Cardiac fibroblast (primary cell): ENCODE measurements at places on chromosomes 2 and 18.

GRCh38 chr2:97806738-97807618 is 93.6 kb downstream of the ZAP70 start:
- peak; percentile 80 for DNase-seq

DNA sequence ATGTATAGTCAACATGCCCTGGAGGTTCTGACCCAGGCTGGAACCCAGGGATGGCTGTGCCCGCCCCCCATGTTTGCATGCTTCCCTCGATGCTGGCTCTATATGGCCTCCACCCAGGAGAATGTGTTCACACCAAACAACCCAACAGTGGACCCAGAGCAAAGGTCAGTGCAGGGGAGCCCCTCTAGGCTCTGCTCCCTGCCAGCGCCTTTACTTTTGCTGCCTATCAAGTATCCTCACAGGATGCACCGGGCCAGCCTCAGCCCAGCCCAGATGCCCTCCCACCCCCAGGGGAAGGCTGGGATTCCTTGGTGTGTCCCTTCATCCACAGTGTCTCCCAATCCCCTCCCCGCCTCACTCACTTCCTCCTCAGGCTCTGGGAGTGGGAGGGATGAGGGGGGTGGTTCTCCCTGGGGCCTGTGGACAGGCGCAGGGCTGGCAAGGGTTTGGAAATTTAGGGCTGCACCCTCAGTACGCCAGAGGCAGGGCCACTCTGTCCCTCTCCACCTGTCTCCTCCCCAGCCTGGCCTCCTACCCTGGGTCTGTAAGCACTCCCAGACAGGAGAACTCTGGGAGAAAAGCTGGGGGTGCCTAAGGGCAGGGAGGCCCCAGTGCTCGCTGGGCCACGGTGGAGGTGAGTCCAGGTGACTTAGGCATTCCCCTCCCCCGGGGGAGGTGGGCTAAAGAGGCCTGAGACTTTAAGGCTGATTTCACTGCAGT is 2.3 kb downstream of the ATP6V1B1 start:
- DNase-seq = no peak

- DNase-seq = no peak
Observed at GRCh38 chr2:206054952-206055351, 31.0 kb downstream of the INO80D start.

DNA sequence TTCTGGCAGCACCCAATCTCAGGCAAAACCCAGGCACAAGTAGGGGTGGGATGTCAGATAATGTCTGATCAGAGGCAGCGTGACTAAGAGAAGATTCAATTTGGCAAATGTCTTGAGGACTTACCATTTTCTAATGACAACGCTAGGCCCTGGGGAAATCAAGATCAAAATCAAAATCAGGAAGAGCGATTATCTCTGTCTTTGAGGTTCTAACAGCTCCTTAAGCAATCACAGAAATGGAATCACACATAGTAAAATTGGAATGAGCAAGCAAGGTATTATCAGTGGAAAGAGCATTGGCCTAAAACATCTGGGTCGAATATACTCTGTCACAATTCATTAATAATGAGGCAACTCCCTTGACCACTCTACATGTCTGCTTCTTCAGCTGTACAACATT is 8.6 kb upstream of the SERPINB2 start:
- DNase-seq = no peak

- no peak for DNase-seq
Observed at GRCh38 chr2:196914867-196915460, 11.5 kb downstream of the PGAP1 start.

DNA sequence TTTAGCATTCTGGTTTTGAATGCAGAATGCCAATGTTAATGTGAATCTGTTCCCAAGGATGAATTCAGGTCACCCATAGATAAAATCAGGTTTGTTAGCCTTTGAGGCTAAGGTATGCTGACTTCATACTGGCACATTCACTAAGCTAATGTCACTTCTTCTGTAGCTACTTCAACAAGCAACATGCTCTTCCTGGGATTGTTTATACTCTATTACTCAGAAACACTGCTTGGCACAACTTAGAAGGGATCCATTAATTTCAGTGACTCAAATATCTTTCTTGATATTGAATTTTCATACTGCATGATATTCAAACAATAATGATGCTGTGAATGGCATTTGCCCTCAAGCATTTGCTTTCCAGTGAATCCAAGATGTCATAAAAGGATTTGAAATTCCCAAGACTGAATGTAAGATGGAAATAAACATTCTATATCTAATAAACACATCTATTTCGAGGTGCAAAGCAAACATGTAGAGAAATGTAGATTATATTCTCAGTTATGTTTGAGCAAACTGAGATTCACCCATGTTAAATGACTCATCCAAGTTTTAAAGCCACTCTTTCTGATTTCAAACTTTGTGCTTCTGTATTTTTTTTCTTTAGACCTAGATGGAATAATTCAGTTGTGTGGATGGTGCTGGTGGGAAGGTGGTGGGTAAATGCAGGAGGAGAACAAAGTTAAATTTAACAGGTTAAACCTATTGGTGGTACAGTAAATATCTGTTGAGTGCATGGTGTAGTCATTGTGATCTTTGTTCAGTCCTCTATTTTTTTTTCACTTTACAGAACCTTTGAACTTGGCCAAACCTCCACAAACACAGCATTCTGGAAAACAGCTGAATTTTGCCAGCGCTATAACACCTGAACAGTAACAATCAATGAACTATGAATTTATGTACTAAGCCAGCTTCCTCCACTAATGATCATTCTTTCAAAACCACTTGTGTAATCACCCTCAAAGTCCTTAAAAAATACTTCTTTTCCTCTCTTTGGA is 162.1 kb upstream of the XIRP2 start:
- DNase-seq = no peak

DNA sequence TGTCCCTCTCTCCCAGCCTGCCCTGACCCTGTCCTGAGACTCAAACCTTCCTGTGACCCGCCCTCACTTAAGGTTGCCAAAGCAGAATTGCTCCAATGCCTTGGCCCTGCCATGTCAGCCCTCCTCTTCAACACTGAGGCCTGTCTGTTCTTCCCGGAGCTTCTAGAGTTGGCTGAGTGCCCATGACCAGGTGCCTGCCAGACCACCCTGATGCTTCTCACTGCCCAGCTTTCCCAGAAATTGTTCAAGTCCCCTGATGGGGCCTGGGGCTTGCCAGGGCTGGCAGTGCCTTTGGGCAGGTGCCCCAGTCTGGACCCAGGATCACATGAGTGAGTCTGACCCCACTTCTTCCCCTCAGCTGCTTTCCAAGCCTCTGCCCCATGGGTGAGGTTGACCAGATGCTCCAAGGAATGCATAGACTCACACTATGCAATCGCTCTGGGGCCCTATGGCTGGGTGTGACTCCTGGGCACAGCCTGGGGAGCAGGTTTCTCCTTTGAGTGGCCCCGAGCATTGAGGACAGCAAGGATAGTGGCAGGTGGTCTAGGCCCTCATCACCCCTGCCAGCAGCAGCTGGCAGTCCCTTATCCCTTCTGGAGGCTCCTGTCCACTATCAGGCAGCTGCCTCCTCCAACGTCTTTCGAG is 3.1 kb upstream of the INPP5D start:
- DNase-seq = no peak

- DNase-seq = no peak
Observed at GRCh38 chr18:65352186-65352585, 398.6 kb upstream of the CDH7 start.

DNA sequence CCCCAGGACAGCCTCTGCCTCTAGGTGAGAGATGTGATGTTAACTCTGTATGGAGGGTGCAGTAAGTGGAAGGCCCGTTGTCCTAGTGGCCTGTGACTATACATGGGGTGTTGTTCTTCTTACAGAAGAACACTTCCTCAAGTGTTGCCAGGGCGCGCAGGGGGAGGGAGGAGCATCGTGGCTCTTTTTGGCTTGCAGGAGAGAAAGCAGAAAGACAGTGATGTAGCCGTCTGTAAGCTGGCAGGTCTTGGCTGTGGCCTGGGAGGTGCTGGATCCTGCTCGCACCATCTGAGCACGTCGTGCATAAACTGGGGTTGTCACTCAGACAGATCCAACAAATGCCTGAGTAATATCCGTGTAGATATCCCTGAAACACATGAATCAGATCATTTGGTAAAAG is 44.3 kb downstream of the ZNF236 start:
- DNase-seq = no peak

GRCh38 chr2:239124152-239124899 is 276.4 kb downstream of the TWIST2 start:
- no peak for DNase-seq

DNA sequence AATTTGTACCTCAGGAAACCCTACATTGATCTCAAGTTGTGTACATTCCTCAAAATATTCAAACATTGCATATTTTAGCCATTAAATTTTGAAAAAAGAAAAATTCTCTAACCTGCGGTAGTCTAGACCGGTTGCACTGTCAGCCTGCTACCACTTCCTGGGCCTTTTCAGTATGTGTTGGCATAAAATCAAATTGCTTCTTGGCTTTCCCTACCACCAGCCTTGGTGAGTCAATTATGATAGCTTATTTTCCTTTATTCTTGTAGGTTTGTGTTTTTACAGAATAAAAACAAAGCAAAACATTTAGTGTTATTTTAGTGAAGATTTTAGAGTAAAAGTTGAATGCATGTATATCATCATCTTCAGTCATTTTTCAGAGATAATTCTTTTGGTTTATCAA is 61.2 kb downstream of the FAM171B start:
- peak; percentile 79 for DNase-seq

GRCh38 chr2:119482481-119483394 is 41.5 kb downstream of the SCTR start:
- DNase-seq = no peak

- no peak for DNase-seq
Observed at GRCh38 chr2:240299710-240300068, 135.8 kb upstream of the GPC1 start.

DNA sequence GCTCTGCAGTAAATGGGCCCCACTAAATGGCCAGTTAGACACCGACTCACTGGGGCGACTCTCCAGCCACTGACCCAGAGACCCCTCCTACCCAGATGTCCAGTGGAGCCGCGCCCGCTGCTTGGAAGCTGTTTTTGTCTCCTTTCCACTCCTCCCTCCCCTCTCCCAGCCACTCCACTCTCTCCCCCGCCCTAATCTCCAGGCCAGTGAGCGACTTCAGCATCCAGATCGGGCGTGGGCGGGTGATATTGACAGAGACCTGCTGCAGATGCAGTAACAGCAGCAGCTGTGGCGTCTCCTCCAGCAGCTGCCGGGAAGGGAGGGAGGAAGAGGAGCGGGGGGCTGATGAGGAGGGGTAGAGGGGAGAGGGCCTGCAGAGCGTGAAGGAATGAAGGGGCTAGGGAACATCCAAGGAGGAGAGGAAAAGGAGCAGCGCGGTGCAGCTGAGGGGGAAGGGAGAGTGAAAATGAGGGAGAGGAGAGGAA is at the start of gene SCN7A:
SCN7A (minus strand) TSS at position 110 of the 485 bp plus-strand sequence. CDS start 16,553 bp downstream, outside the sequence.
- DNase-seq = peak; percentile 28

GRCh38 chr18:47490882-47491281 is 239.4 kb upstream of the SKOR2 start:
- no peak for DNase-seq

DNA sequence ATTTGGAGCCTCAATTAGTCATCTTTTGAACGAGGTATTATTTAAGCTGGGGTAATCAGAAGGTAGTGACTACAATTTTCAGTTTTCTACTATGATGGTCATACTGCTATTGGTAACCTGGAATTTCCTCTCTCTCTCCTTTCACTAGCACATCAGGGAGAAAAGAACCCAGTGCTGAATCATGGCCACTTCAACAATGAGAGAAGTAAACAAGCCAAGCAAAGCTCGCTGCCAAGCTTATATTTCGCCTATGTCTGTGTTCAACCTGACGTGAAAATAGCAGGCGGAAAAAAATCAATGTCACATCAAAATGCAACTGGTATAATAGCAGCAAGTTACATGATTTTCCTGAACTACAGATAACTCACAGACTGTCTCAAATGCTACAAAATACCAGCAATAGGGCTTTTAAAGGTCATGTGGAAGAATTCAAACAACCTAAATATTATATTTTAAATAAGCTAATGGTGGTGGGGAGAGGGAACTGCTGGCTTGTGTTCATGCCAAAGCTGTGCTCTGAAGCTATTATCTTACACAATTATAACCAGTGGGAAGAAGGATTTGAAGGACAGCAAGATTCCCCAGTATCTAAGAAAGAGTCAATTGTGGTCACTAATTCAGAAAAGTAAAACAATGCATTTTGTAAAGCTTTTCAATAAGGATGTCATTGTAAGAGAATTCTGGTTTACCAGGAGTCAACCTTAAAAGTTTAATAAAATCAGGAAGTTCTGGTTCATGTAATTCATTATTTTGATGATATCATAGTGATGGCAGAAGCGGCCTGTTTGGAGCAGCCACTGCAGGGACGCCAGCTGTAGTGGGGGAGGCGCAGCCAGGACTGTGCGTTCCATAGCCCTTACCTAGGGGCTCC is 38.0 kb downstream of the RNF152 start:
- peak; percentile 80 for DNase-seq

DNA sequence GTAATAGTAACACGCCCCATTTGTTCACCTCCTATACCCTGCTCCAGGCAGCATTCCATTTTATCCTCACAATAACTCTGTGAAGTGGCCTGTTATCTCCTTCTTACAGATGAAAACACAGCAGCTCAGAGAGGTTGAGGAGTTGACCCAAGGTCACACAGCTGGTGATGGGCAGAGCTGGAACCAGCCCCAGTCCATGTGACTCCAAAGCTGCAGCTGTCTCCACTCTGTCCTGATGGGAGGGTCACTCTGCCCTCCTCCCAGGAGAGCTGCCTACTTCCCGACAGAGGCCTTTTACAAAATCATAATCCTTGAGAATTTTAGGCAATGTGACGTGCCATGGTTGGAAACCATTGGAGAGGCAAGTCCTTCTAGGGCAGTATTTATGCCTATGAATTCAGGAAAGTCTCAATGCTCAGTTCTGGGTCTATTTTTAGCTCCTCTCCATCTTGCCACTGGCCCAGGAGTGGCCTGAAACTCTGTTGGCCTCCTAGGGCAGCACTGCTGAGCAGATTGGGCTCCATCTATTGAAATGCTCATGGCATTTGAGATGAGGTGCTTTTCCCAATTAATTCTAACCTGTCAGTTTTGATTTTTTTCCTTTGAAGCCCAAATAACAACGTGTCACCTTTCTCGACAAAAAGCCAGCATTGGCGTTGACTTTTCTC is 162.0 kb upstream of the MSH6 start:
- no peak for DNase-seq

- DNase-seq = no peak
Observed at GRCh38 chr2:69975853-69976462, 14.5 kb upstream of the ASPRV1 start.

- DNase-seq = no peak
Observed at GRCh38 chr2:202023198-202023903, 10.3 kb upstream of the FZD7 start.

GRCh38 chr2:38533757-38534545 is 68.8 kb downstream of the HNRNPLL start:
- no peak for DNase-seq

DNA sequence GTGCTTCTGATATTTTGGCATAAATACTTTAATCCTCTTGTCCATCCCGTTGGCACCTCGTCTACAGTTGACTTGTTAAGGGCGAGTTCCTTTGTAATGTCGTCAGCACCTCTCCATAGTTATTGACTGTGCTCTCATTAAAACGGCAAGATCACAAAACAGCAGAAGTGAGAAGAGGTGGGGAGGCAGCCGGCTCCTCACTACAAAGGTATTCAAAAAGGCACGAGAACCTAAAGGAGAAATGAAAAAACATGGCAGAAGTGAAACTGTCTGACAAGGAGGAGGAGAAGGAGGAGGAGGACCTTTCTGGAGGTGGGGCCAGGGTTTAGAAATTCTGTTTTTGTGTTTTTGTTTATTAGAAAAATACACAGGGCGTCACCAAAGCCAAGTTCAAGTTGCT is 235.6 kb downstream of the BCL11A start:
- DNase-seq = no peak

- DNase-seq = peak; percentile 28
Observed at GRCh38 chr2:195861821-195862220, 204.8 kb downstream of the SLC39A10 start.
